Activated CD4-positive, alpha-beta T cell treated with anti-CD3 and anti-CD28 coated beads for 36 hours (primary cell): ENCODE measurements at places on chromosomes 4 and X. TPM values are rescaled to one million over a fixed set of nuclear protein-coding genes. Genes with fewer than 3 reads are reported as not detected.

DNA sequence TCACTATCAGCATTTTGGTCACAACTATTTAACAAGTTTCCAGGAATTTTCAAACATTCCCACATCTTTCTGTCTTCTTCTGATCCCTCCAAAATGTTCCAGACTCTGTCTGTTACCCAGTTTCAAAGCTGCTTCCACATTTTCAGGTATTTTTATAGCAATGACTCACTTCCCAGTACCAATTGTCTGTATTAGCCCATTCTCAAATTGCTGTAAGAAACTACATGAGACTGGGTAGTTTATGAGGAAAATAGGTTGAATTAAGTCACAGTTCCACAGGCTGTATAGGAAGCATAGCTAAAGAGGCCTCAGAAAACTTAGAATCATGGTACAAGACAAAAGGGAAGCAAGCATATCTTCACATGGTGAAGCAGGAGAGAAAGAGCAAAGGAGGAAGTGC, 475.0 kb upstream of the PCDH7 start:
- no peak overlapping the region for H3K27ac ChIP-seq
- no peaks in the 10 kb centered on the region for H3K27me3 ChIP-seq
- H3K4me1 ChIP-seq = no peaks in the 10 kb centered on the region
- no peak for DNase-seq

DNA sequence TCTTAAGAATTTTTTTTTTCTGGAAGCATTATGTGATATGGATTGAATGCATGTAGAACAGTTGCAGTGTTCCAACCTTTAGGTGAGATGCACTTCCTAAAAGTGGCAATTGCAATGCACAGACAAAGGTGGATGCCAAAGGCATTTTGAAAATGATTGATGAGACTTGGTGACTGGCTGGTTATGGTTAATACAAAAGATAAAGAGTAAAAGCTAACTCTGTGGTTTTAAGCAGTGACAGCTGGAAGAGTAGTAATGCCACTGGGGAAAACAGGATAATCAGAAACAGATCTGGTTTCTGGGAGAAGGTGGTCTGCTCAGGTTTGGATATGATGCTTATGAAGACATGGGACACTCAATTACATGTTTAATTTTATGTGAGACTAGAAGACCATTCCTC, 345.6 kb downstream of the RPA4 start:
- no peak for DNase-seq
- H3K27me3 ChIP-seq = no peaks in the 10 kb centered on the region
- no peak overlapping the region for H3K27ac ChIP-seq
- no peak overlapping the region for H3K4me3 ChIP-seq
- no peaks in the 10 kb centered on the region for H3K4me1 ChIP-seq

The SOD3 gene
- total RNA-seq = not detected

The TIGD4 gene
- 0.28 TPM for total RNA-seq

DNA sequence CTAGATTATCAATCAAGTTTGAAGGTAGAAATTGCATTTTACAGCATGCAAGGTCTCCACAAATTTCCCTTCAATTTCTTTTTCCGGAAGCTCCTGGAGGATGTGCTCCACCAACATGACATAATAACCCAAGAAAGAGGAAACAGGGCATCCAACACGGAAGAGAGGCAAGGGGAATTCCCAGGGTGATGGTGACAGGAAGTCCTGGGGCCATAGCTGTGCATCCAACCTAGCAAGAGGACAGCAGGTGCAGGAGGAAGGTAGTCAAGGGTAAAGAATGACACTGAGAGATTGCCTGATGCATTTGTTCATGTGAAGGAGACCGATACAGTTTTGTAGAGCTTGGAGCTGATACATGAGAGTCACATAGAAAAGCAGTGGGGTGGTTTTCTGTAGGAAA, 115.7 kb upstream of the LSM6 start:
- H3K36me3 ChIP-seq = no peaks in the 10 kb centered on the region
- DNase-seq = no peak
- H3K4me3 ChIP-seq = no peak overlapping the region
- peaks cover 8% of the 10 kb centered on the region for H3K27me3 ChIP-seq

DNA sequence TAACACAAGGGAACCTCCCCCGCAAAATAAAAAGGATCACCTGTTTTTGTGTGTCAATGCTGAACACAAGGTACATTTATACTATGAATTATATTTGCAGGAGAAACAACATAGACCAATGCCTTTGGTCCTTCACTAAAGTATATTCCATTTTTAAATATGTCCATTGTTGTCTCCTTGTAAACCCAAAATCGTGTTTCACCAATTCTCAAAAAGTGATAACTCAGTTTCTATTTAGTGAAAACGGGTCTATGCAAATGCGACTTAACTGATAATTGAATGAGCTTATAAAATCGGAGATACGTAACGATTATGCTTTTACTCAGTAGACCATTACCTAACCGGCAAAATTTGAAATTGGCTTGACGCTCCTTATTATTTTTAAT, 2.1 kb downstream of the BRWD3 start:
- peaks cover 7% of the 10 kb centered on the region for H3K36me3 ChIP-seq
- H3K27me3 ChIP-seq = no peaks in the 10 kb centered on the region
- peaks cover 25% of the 10 kb centered on the region for H3K4me1 ChIP-seq

- H3K36me3 ChIP-seq = no peaks in the 10 kb centered on the region
- no peaks in the 10 kb centered on the region for H3K4me1 ChIP-seq
- no peak overlapping the region for H3K27ac ChIP-seq
- no peaks in the 10 kb centered on the region for H3K27me3 ChIP-seq
- H3K4me3 ChIP-seq = no peak overlapping the region
Observed at GRCh38 chr4:28177641-28178040, 1317.0 kb downstream of the STIM2 start.

GRCh38 chr4:71211748-71212147, 127.1 kb upstream of the SLC4A4 start:
- no peak for DNase-seq
- no peaks in the 10 kb centered on the region for H3K36me3 ChIP-seq
- H3K27me3 ChIP-seq = no peaks in the 10 kb centered on the region
- H3K4me3 ChIP-seq = no peak overlapping the region
- H3K27ac ChIP-seq = no peak overlapping the region

- H3K4me1 ChIP-seq = no peaks in the 10 kb centered on the region
- H3K27ac ChIP-seq = no peak overlapping the region
- H3K4me3 ChIP-seq = no peak overlapping the region
Observed at GRCh38 chr4:112748352-112748878, 111.5 kb downstream of the LARP7 start.

The MAGEA2B gene
- not detected for total RNA-seq
